ENCODE measurements at places on chromosomes 5 and 9.

- no peak for DNase-seq
Observed at GRCh38 chr5:27308153-27308552, 269.8 kb upstream of the CDH9 start.

DNA sequence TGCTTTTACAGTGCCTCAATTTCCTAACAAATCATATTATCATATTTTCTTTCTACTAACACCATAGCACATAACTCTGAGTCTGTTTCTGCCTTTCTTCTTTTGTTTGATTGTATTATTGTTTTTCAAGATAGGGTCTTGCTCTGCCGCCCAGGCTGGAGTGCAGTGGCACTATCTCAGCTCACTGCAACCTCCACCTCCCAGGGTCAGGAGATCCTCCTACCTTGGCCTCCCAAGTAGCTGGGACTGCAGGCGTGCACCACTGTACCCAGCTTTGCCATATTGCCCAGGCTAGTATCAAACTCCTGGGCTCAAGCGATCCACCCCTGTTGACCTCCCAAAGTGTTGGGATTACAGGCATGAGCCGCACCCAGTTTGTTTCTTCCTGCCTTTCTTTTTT, 18.7 kb downstream of the PAIP2 start:
- DNase-seq = no peak

DNA sequence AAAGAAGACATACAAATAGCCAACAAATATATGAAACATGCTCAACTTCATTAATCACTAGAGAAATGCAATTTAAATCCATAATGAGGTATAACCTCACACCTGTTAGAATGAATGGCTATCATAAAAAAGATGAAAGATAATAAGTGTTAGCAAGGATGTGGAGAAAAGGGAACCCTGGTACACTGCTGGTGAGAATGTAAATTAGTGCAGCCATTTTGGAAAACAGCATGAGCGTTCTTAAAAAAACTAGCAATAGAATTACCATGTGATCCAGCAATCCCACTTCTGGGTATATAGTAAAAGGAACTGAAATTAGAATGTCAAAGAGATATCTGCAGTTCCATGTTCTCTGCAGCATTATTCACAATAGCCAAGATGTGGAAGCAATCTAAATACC, 64.2 kb upstream of the CEP78 start:
- no peak for DNase-seq

GRCh38 chr5:39073767-39074016, 507 bp downstream of the RICTOR start:
- no peak for DNase-seq

- no peak for DNase-seq
Observed at GRCh38 chr5:155274484-155274883, 260.9 kb downstream of the KIF4B start.

DNA sequence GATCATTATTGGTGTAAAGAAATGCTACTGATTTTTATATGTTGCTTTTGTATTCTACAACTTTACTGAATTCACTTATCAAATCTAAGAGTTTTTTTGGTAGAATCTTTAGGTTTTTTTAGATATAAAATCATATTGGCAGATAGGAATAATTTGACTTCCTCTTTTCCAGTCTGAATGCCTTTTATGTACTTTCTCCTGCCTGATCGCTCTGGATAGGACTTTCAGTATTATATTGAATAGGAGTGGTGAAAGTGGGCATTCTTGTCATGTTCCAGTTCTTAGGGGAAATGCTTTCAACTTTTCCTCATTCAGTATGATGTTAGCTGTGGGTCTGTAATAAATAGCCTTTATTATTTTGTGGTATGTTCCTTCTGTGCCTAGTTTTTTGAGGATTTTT, 8.3 kb downstream of the AHRR start:
- DNase-seq = no peak

GRCh38 chr5:101393795-101394450, 490.8 kb upstream of the ST8SIA4 start:
- DNase-seq = no peak

- no peak for DNase-seq
Observed at GRCh38 chr5:5800801-5801761, 378.6 kb downstream of the ICE1 start.

DNA sequence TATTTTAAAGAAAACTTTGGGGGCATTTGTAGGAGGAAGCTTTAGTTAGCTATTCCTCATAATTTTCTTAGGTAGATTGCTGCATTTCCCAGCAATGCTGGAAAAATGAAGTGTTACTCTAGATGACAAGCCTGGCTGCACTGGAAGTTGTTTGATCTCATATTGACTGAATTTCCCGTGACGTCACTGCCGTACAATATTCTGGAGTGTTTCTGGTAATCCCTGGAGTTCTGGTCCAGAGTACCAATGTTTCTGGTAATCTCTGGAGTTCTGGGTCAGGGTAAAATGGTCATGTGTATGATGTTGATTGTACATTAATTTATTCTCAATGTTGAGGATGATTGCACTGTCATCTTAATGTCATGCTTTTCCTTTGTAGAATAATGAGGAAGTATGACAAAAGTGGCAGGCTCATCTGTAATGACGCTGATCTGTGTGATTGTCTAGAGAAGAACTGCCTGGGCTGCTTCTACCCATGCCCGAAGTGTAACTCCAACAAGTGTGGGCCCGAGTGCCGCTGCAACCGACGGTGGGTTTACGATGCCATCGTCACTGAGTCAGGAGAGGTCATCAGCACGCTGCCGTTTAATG, 26.2 kb downstream of the ARL14EPL start:
- DNase-seq = no peak

- DNase-seq = no peak
Observed at GRCh38 chr9:126783949-126784348, 20.9 kb upstream of the ZBTB43 start.

DNA sequence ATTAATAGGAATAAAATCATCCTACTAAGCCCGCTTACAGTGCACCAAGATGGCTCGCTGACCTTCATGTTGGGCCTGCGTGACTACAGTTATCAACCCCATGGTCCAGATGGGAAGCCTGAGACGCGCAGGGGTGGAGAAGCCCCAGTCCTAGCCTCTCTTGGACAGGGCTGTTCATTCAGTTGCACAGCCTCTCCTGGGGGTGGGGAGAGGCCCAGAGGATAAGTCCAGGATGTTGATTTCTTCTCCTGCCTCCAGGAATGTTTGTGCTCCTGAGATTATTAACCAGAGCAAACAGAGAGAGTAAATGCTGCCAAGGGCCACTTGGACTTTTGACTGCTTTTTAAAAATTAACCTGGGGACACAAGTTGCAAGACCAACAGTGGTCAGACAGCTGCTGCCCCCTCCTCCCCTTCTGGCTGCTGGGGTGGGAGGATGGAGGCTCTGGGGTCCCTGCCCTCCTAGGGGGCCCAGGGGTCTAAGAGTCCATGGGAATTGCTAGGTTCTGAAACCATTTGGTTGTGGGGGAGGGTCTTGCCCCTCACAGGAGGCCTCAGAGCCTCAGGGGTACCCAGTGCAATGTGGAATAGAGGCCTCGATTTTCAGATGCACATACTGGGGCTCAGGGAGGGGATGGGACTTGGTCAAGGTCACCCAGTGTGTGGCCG, 2.8 kb upstream of the AMBP start:
- no peak for DNase-seq

DNA sequence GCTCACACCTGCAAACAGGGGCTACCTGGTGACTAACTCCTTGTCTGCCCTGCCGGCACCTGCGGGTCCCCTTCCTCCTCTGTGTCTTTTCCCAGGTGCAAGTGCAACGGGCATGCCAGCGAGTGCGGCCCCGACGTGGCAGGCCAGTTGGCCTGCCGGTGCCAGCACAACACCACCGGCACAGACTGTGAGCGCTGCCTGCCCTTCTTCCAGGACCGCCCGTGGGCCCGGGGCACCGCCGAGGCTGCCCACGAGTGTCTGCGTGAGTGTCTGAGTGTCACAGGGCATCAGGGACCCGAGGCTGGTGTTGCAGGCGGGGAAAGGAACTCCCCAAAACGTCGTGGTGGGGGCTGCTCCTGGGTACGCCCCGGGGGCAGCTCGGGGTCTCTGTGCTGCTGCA, 27.1 kb downstream of the LAMC3 start:
- DNase-seq = no peak

DNA sequence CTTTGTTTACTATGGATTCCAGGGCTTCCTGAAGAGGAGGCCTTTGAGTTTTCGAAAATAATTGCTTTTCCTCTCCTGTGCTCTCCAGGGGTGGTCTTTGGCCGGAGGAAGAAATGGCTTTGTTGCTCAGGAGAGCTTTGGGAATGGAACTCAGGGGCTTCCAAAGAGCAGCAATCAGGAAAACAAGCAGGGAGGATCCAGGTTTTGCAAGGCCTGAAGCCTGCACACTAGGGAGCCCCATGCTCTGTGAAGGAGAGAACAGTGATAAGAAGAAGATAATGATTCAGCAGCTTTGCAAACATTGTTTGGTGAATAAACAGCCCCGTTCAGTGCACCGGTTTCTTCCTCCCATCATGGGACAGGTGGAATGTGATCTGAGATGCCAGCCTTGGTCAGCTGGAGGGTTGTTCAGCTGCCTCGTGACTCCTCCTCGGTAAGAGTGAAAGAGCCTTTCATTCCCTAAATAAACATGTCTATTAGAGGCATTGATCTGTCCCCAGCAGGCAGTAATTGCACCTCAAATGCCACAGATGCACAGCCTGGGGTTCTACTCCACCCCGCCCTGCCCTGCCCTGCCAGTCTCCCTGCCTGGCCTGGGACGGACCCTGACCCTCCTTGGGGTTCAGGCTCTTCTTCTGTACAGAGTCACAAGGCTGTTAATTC, 11.5 kb upstream of the ALDH1B1 start:
- DNase-seq = no peak

GRCh38 chr9:109726119-109726518, 53.9 kb upstream of the PALM2AKAP2 start:
- no peak for DNase-seq

GRCh38 chr9:27541740-27542139, 12.1 kb upstream of the MOB3B start:
- no peak for DNase-seq

GRCh38 chr9:91177661-91178280, 183.9 kb downstream of the AUH start:
- no peak for DNase-seq

GRCh38 chr9:92308893-92309292, 15.4 kb upstream of the IARS1 start:
- no peak for DNase-seq

- no peak for DNase-seq
Observed at GRCh38 chr9:83281306-83282255, 218.6 kb upstream of the RASEF start.

DNA sequence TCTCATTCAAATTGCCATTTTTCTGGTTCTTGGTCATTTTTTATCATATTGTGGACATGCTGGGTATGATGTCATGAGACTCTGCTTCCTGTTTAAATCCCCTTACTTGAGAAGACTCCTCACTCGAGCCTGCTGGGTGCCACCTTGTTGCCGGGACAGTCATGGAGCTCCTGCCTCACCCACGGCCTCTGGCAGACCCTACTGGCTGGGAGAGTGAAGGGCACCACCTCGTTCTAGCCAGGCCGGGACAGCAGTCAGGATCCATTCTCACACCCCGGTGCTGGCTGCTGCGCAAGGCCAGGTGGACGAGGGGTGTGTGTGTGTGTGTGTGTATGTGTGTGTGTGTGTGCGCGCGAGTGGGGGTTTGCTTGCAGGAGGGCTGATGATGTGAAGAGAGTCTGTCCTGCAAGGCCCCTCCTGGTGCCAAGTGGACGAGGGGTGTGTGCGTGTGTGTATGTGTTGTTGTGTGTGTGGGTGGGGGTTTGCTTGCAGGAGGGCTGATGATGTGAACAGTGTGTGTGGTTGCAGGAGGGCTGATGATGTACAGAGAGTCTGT, 4.4 kb downstream of the CEP72 start:
- DNase-seq = no peak
